Cardiac muscle cell (in vitro differentiated cells and primary cell): ENCODE measurements at places on chromosomes 3 and 15. TPM values are rescaled to one million over a fixed set of nuclear protein-coding genes. Genes with fewer than 3 reads are reported as not detected.

Gene MYO5C
- total RNA-seq: 3.7 and 8.5 TPM in 2 replicates

Gene CLDN11
- total RNA-seq: 0.09 and 0.35 TPM in 2 replicates

Gene ARRDC4
- 29.9 and 35.2 TPM in 2 replicates for total RNA-seq

DNA sequence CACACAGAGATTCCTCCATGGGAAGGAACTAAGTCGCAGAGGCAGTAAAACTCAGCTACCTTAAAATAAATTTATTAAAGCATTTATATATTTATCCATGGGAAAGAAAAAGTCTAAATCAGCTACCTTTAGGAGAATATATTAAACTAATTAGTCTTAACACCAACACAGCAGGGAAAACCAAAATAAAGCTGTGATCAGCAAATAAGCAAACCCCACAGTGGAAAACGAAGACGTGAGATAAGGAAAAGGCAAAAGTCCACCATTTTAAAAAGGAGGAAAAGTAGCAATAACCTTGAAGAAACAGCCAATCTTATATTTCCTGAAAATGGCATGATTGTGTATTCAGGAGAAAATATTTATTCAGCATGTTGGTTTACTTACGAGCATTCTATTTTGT lies 473.0 kb upstream of the ROBO2 start:
- DNase-seq: no peak
- H3K27me3 ChIP-seq: peaks cover under 1% of the 10 kb centered on the region
- H3K27ac ChIP-seq: no peak overlapping the region

DNA sequence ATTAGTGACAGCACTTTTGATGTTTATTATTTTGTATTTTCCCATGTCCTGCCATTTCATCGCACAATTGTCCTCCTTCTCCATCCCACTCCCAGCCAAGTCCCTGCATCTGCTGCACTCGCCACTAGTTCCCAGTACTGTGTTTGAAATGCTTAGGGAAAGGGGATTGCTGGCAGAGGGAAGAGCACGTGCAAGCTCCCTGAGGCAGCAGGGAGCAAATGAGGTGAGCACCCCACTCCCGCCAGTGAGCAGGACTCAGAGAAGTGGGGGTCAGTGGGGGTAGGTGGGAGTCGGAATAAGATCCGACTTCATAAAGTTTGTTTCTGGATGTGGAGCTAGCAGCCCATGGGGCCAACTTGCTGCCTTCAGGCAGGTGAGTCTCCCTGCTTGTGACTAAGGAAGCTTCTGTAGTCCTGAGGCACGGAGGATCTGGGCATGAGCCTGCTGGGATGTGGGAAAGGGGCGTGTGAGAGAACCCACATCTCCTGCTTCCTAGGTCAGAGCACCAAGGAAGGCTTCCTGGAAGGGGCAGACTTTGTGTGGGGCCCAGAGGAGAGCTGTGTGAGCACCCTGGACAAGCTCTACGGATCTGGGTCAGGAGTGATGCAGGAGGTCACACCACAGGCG lies 99.7 kb upstream of the TLE3 start:
- no peak for DNase-seq
- H3K27ac ChIP-seq: no peak overlapping the region
- peaks cover 75% of the 10 kb centered on the region for H3K27me3 ChIP-seq
- H3K4me3 ChIP-seq: no peak overlapping the region
- no peaks in the 10 kb centered on the region for H3K4me1 ChIP-seq

GRCh38 chr3:52771334-52771681 lies 568 bp upstream of the NEK4 start:
- H3K27me3 ChIP-seq: no peaks in the 10 kb centered on the region
- H3K36me3 ChIP-seq: peaks cover 2% of the 10 kb centered on the region
- peaks cover 11% of the 10 kb centered on the region for H3K4me1 ChIP-seq
- peak overlapping the region; percentile 82 for H3K4me3 ChIP-seq
